Stimulated activated CD8-positive, alpha-beta memory T cell treated with anti-CD3 and anti-CD28 coated beads, Interleukin-15, amount 100 ng/mL, for 48 hours (primary cell): ENCODE measurements at places on chromosomes 7 and 10.

- no peak for DNase-seq
These were observed 20.1 kb downstream of the SNX10 start for GRCh38 chr7:26311798-26312197.

GRCh38 chr10:20128811-20129210 is 312.6 kb downstream of the PLXDC2 start:
- no peak for DNase-seq

DNA sequence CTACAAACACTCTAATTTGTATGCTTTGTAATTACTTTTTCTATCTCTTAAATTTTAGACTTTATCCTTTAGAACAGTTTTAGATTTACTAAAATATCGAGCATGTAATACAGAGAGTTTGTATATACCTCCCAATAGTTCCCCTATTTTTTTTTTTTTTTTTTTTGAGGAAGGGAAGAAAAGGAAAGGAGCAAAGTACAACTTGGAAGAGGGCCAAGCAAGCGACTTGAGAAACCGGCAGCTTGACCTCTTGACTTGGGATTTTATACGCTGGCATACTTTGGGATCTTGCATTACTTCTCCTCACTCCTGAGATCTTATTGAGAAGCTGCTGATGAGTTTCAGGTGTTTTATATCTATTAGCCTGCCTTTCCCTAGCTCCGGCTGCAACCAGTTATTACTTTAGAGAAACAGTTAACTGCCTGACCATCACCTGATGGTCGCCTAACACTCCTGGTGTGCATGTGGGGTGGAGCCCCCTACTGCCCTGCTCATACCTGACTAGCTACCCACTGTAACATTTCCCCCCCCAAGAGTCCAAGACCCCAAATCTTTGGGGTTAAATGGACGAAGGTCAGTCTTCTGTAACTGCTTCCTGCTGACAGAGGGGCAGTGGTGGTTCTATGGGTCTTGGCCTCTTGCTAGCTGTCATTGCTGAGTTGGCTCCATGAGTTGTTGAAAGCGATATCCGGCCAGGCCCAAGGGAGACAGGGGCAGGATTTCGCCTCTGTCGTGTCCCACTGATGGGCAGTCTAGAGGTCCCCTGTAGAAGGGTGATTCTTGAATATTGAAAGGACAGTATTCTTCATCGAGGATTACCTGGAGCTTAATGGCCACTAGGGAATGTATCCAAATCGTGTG is 28.5 kb downstream of the MKLN1 start:
- DNase-seq: no peak

GRCh38 chr7:142158736-142159496 is 47.4 kb downstream of the MGAM2 start:
- DNase-seq: no peak

DNA sequence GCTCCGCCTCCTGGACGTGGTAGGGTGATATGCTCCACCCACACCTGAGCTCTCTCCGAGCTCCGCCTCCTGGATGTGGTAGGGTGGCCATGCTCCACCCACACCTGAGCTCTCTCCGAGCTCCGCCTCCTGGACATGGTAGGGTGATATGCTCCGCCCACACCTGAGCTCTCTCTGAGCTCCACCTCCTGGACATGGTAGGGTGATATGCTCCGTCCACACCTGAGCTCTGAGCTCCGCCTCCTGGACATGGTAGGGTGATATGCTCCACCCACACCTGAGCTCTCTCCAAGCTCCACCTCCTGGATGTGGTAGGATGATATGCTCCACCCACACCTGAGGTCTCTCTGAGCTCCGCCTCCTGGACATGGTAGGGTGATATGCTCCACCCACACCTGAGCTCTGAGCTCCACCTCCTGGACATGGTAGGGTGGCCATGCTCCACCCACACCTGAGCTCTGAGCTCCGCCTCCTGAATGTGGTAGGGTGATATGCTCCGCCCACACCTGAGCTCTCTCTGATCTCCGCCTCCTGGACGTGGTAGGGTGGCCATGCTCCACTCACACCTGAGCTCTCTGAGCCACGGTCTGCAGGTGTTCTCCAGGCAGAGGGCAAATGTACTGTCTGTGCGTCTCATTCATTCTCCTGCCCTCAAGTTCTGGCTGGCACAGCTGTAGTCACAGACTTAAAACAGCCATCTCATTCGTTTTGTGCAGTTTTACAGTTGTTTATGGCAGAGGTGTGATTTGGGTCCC is 252.4 kb downstream of the DIP2C start:
- no peak for DNase-seq

DNA sequence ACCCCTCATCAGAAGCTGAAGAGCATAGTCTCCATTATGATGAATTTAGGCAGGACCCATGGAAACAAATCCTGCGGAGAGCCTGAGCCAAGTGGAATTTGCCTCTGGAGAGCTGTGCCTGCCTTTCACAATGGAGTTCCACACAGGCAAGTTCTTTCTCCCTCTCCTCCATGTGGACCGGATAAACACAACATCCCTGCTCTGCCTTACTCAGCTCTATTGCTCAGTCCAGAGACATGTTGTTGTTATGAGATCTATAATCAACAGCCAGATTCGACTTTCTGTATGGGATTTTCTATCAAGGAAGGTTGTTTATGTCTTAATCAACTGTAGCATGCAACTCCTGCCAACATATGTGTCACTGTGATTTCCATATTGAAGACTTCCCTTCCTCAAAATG is 59.5 kb upstream of the ELMO1 start:
- DNase-seq: no peak

- DNase-seq: no peak
These were observed 19.4 kb downstream of the LAT2 start for GRCh38 chr7:74228951-74229900.

DNA sequence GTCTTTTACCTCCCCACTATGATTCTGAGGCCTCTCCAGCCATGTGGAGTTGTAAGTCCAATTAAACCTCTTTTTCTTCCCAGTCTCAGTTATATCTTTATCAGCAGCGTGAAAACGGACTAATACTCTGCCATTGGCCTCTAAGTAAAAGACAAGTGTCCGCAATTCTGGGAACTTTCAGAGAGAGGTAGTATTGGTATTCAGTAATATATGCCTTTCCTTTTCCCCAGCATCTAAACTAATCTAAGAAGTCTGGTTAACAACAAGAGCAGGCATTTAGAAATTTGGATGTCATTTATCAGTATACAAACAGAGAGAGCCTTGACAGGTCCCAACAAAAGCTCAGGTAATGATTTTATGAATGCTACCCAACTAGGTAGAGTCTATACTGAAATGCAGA is 95.2 kb downstream of the ATE1 start:
- DNase-seq: no peak

DNA sequence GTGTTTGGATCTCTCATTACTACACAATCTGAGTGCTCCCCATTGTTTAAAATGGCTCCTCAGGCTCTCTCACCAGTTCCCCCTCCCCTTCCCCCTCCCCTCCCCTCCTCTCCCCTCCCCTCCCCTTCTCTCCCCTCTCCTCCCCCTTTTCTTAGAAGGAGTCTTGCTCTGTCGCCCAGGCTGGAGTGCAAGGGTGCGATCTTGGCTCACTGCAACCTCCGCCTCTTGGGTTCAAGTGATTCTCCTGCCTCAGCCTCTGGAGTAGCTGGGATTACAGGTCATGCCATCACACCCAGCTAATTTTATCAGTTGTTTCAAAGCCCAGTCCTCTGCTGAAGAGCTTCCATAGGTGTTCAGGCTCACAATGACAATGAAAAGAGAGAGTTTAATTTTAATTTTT is 3.6 kb upstream of the CCAR1 start:
- DNase-seq: no peak

DNA sequence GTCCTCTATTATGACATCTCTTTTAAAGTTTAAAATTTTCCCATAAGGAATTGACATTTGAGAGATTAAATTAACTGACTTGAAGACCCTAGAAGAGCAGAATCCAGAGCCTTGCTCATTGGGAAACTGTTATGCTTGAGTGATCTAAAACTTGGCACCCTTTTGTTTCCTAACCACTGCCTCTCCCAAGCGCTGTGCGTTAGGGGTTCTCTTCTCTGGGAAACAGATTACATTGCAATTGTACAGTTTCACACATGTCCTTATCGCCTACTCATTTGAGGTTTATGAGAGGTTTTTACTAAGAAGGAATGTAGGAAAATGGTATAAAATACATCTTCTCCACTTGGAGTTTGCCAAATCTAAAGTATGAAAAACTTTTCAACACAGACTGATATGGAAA is 126.8 kb upstream of the AMPH start:
- DNase-seq: no peak

GRCh38 chr7:4241304-4241612 is 440.8 kb upstream of the FOXK1 start:
- no peak for DNase-seq

GRCh38 chr7:98913612-98914011 is 35.3 kb downstream of the TRRAP start:
- DNase-seq: no peak

DNA sequence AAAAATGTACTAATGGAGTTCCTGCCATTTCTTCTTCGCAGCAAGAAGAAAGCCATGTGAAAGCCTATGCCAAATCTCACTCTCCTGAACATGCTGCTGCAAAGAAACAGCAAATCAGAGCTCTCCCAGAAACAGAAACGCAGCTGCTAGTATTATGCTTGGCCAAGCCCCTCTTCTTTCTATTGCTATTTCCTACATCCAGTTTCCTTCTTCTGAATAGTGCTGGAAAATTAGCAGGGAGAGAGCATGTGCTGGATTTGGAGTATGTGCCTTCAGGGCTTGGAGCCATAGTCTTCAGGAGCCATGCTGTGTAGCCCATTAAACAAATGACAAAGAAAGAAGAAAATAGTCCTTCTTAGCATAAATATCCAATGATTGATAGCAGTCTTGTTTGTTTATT is 852.0 kb upstream of the PHF14 start:
- no peak for DNase-seq

GRCh38 chr7:47376991-47377616 is 204.8 kb downstream of the TNS3 start:
- DNase-seq: no peak

- DNase-seq: no peak
These were observed 46.0 kb downstream of the ABCC2 start for GRCh38 chr10:99828464-99828863.

GRCh38 chr10:12681252-12681651 is 320.3 kb downstream of the CCDC3 start:
- DNase-seq: no peak

- DNase-seq: no peak
These were observed 90.2 kb downstream of the IPMK start for GRCh38 chr10:58177362-58177947.

- DNase-seq: no peak
These were observed 21.5 kb upstream of the EPHB6 start for GRCh38 chr7:142833174-142834048.

DNA sequence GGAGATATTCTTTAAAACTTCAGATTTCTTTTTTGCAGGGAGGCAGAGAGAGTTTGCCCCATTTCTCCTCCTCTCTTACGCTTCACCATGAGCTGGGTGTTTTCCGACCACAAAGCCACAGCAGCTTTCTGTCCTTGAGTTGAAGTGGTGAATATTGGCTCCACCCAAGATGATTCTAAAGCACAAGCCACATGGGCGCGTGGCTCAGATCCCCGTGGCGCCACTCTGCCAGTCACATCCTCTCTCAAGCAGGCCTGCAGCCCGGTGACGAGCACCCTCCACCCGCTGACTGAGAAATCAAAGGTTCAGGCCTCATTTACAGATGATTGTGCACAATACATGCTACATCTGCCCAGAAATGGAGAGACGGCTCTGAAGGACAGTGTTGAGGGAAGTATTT is 27.6 kb upstream of the RNF32 start:
- peak; percentile 78 for DNase-seq

DNA sequence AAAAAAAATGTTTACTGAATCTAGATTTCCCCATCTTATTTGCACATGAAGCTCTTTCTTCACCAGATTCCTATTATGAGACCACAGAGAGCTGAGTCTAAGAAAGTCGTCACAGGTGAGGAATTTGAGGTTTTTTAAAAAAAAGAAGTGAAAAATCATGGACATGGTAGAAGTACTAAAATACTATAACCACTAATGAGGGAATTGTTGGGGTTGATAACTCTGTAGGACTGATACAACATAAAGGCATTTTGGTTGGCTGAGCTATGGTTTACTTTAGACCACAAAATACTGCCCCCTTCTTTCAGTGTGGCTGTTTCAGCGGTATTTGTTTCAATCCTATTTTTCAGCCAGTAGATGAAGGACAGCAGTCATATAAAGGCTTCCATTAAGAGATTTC is 1111.3 kb downstream of the TYW1 start:
- DNase-seq: no peak

DNA sequence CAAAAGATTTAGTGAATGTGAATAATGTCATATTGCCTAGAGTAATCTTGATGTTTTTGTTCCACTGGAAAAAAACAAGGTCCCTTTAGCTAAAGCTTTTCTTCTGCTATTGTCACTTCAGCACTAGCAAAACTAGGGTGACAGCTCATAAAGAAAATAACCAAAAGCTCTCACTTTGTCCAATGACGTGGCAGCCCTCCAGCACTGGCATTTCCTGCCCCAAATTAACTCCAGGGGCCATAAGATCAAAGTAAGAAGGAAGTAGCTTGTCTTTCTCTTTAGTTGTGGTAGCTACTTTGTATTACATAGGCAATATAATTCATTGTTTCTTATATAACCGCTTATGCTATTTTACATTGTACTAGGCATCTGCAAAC is 47.3 kb downstream of the LRRN3 start:
- DNase-seq: peak; percentile 51

- no peak for DNase-seq
These were observed 245.6 kb downstream of the SLC25A13 start for GRCh38 chr7:96076350-96076707.
